ENCODE measurements at places on chromosomes 5 and 9. TPM values are rescaled to one million over a fixed set of nuclear protein-coding genes. Genes with fewer than 3 reads are reported as not detected.

BARX1 gene
- total RNA-seq: 0.17 TPM

ATG10 gene
- 8.0 TPM for total RNA-seq

- DNase-seq: no peak
These were observed 8.4 kb downstream of the PTCH1 start for GRCh38 chr9:95508242-95508967.

DNA sequence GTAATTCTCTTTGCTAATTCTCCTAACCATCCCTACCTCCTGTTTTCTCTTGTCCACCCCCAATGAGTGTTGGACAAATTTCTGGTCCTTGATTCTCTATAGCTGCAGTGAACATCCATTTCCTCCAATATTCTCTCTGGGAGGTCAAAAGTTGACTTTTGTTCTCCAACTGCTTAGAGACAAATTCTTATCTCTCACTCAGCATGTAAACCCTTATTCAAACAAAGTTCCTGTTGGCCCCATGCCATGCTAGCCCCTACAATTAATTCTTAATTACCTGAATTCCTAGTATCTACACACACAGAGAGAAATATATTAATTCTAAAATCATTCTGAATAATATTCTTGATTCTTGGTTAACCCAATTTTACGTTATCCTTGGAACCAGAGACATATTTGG lies 472.9 kb upstream of the ACTBL2 start:
- DNase-seq: no peak

- no peak for DNase-seq
These were observed 61.4 kb downstream of the PTPDC1 start for GRCh38 chr9:94145640-94146039.

GRCh38 chr5:76836585-76836984 lies 13.2 kb upstream of the S100Z start:
- no peak for DNase-seq
